ENCODE measurements at places on chromosomes 6 and 20.
A peak's percentile ranks its signal among the peaks of the same experiment; 100 is the strongest.

DNA sequence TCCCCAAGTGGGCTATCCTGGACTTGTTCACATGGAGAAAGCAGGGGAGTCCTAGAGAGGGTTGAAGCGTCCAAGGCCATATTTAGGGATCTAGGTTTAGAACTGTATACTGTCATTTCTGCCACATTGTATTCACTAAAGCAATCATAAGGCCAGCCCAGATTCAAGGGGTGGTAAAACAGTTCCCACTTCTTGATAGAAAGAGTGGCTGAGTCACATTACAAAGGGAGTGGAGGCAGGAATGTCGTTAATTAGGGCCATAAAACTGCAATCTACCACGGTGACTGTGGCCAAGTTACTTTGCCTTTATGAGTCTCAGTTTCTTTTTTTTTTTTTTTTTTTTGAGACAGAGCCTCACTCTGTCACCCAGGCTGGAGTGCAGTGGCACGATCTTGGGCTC lies 7.4 kb upstream of the UBR2 start:
- DNase-seq: no peak

GRCh38 chr6:36957773-36958271 lies 3.3 kb downstream of the PI16 start:
- no peak for DNase-seq

DNA sequence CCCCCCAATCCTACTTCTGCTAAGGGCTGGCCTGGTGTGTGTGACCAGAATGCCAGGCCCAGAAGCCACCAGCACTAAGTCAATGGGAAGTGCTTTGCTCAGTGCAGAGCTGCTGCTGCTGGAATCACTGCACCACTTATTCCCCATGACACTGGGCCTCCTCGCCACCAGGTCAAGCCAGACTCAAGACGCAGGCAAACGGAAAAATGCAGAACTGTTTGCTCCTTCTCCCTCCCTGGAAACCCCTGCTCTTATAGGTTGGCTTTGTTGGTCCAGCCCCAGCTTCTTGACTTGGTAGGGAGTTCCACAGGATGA lies 121.9 kb downstream of the PHACTR3 start:
- DNase-seq: no peak

DNA sequence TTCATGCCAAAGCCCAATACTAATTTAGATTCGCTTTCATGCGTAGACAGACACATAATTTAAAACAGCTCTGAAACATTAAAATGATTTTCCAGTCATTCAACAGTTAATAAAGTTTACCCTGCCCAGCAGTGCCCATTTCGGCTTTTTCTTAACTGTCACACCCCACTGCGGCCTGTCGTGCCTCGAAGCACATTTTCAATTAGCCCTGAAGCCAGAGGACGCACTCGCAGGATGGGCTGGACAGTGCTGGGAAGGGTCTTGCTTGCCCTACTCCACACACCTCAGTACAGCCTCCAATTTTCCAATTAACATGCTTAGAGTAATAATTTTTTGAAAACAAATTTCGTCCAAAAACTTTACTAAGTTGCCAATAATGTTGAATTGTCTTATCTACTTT lies 35.3 kb downstream of the TAF4 start:
- DNase-seq: no peak

DNA sequence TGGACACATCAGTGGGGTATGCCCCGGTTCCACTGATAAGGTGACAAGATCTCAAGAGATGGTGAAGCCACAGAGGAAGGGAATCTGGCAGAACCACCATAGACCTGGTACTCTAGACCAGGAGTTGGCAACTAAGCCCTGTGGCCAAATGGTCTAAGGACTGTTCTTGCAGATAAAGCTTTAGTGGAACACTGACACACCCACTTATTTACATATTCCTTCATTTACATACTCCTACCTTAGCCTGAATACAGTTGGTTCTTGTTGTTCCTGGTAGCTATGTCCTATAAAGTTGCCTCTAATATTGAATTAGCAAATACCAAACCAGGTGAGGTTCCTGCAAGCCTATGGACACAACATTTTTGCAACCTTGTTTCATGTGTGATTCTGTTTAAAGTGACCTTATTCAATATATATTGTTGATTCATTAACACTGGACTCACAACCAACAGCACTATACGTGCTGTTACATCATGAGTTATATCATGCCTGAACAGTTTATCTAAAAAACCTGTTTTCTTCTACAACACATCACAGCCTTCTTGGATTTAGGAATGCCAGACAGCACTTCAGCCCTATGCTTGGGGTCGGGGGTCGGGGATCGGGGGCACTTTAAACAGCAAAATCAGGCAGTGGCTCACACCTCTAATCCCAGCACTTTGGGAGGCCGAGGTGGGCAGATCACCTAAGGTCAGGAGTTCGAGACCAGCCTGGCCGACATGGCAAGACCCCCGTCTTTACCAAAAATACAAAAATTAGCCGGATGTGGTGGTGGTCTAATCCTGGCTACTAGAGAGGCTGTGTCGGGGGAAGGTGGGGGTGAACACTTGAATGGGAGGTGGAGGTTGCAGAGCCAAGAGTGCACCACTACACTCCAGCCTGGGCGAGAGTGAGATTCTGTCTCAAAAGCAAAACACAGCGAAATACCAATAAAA lies 2.5 kb downstream of the CCDC167 start:
- no peak for DNase-seq

- no peak for DNase-seq
Observed at GRCh38 chr20:42346189-42347170, 728.3 kb upstream of the CHD6 start.

- DNase-seq: no peak
Observed at GRCh38 chr6:148649454-148649963, 97.3 kb upstream of the UST start.

GRCh38 chr20:41956338-41957074 lies 338.3 kb upstream of the CHD6 start:
- DNase-seq: peak; percentile 13

GRCh38 chr6:134307870-134308269 lies 10.0 kb downstream of the SGK1 start:
- no peak for DNase-seq

DNA sequence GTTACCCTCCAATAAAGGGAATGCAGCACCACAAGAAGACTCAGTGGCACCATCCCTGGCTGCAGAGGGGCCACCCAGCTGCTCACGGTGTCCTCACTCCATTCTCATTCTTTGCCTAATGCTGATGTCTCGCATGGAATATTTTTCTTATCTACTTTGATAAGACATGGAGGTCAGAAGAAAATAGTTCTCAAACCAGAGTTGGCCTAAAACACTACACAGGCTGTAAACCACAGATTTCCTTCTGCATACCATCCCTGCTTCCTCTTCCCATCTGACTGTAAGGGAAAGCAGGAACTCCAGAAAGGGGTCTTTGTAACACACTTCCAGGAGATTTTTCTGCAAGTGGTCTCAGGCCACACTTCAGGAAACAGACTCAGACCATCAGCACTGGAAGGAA lies 43.1 kb upstream of the CD93 start:
- no peak for DNase-seq

GRCh38 chr6:137768935-137769334 lies 98.1 kb upstream of the TNFAIP3 start:
- DNase-seq: no peak

DNA sequence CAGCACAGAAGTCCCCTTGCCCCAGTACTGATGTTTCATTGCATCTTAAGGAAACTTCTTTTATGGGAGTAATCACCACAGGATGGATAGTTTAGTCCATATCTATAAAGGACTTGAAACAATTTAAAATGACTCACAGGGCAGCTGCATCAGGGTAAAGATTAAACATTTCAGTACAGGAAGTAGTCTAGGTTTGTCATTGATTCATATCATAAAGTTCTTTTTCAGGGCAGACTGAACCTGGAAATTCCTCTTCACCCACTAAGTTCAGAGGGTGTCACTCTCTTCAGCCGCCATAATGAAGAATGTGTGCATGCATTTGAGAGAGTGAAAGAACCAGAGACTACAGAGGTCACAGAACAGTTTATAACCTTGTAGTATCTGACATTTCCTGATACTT lies 296.3 kb upstream of the JAG1 start:
- DNase-seq: no peak

GRCh38 chr20:50399917-50400704 lies 110.1 kb upstream of the PTPN1 start:
- DNase-seq: no peak

DNA sequence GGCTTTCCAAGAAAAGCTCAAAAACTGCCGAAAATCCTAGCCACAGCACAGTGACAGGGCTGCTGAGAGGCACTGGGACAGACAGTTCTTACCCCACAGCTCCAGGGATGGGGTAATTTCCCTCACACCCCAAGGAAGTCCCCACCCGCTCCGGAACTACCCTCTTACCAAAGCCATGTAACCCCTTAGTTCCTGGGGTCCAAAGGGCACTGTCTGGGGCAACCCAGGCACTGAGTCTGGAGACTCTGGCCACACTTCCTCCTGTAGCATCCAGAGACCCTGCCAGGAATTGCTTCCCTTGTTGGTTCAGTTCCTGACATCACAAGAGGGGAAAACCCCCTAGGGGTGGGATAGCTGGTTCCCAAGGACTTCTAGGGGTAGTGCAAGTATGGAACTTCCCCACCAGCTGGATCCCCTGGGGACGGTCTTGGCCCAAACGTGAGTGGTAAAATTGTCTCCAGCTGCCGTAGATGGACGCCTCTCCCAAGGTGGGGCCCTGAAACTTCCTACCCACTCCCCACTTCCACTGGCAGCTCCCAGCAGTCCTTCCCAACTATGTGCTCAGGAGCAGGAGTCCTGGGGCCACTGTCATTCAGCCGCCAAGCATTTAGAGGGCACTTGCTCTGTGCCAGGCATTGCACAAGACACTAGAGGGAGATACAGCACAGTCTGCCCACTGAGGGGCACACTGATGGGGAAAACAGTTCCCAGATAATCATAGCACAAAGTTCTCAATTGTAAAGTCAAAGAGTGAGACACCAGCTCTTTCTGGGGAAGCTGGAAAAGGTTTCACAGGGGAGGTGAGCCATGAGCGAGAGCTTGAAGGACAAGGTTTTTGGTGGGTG lies 17.2 kb upstream of the HCK start:
- no peak for DNase-seq

- peak; percentile 60 for DNase-seq
Observed at GRCh38 chr6:41367700-41368099, 32.3 kb downstream of the NCR2 start.

- DNase-seq: no peak
Observed at GRCh38 chr20:32159766-32160221, 47.7 kb downstream of the PLAGL2 start.

- DNase-seq: no peak
Observed at GRCh38 chr20:57676589-57677583, 32.9 kb downstream of the PMEPA1 start.

DNA sequence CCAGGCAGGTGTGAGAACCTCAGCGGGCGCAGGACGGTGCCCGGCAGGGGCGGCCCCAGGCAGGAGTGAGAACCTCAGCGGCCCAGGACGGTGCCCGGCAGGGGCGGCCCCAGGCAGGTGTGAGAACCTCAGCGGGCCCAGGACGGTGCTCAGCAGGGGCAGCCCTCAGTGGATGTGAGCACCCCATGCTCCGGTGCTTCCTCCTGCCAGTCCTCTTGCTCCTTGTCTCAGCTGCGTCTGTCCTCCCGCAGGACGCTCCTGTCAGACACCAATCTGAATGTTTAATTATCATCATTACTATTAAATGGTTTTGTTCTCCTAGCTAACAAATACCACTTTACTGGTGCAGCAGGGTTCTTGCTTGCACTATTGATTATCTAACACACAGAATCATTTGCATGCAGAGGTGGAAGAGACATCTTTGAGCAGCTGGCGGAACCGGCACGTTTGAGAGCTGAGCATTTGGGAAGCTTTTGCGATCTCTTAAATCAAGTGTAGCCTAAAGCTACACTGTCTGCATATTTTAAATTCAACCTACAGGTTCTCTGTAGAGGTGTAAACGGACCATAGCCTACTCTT lies 39.4 kb upstream of the DACT2 start:
- no peak for DNase-seq

- peak; percentile 12 for DNase-seq
Observed at GRCh38 chr6:148177589-148178233, 164.9 kb upstream of the SASH1 start.

DNA sequence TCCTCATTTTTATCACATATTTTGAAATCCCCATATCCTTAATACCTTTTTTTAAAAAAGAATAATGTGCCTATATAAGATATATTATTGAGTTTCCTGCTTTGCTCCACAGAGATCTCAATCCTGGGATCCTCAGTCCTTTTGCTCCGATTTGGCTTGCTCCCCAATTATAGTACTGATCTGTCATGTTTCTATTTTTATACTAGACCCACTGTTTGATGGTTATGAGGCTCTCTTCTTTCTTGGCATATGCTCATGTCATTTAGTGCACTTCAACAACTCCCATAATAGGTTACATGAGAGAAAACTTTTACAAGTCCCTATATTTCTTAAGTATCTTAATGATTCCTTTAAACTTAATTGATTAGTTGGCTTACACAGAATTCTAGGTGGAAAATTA lies 958.5 kb upstream of the EPHA7 start:
- no peak for DNase-seq

DNA sequence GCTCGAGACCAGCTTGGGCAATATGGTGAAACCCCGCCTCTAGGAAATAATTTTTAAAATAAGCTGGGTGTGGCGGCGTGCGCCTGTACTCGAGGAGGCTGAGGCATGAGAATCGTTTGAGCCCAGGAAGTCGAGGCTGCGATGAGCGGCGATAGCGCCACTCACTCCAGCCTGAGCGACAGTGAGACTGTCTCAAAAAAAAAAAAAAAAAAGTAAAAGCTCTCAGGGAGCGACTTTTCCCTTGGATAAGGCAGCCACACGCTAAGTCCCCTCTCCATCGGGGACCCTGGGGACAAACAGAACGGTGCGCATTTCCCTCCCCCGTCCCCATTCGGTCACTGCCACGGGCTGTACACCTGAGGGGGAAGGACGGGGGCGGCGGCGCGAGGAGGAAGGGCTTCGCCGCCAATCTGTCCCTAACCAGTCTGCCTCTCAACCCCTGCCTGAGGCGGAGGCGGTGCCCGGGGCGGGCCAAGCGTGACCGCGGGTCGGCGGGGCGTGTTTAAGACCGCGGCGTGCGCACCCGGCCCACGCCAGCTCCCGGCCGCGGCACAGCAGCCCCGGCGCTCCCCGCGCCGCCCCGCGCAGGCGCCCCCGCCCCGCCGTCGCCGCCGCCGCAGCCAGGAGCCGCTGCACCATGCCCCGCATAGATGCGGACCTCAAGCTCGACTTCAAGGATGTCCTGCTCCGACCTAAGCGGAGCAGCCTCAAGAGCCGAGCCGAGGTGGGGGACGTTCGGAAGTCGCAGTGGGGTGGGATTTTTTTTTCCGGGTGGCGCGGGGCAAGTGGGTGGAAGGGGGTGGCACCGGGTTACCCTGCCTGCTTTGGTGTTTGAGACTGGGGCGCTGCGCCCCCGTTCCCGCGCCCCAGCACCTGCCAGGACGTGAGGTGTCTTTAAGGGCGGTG lies at the start of gene GMPR:
GMPR (plus strand) TSS at position 531 of the 906 bp plus-strand sequence; CDS start at position 638, 107 bp downstream.
- peak; percentile 57 for DNase-seq

- no peak for DNase-seq
Observed at GRCh38 chr20:41179961-41180360, 42.6 kb downstream of the PLCG1 start.

- no peak for DNase-seq
Observed at GRCh38 chr20:22490287-22491193, 93.8 kb downstream of the FOXA2 start.
